ENCODE measurements at places on chromosomes 16 and 17.

GRCh38 chr17:44850612-44851011 is 2.9 kb downstream of the HIGD1B start:
- DNase-seq: no peak

GRCh38 chr17:79834565-79835469 is 4.4 kb downstream of the CBX4 start:
- DNase-seq: no peak

DNA sequence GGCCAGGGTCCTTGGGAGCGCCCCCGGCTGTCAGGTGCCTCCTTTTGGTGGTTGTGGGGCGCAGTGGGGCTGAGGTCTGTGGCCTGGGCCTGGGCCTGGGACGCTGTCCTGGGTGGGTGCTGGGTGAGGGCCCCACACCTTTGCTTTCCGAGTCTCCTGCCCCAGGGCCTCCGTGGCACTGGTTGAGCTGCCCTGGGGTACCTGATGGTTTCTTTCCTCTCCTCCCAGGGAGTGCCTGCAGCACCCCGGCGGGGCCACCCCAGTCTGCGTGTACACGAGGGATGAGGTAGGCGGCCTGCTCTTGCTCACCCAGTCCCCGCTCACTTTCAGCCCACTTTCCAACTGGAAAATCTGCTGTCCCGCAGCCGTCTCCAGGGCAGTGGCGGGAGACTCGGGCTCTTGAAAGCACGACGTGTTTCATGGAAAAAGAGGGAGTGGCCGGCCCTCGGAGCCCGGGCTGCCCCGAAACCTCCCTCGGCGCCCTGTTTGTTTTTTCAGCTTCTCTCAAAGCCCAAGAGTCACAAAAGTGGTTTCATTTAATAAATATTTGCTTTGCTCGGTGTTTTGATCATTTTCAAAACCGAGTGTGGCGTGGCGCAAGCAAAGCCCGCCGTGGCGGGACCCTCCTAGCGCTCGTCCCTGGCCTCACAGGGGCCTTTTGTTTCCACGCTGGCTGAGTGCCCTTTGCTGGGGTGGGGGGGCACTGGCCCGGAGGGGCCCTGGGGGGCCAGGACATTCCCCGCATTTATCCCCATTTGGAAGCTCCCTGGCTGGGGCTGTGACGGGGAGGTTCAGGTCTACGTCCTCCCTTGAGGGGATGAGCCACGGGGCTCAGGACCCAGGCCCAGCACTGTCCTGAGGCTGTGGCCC is 17.4 kb downstream of the ASPSCR1 start:
- no peak for DNase-seq

DNA sequence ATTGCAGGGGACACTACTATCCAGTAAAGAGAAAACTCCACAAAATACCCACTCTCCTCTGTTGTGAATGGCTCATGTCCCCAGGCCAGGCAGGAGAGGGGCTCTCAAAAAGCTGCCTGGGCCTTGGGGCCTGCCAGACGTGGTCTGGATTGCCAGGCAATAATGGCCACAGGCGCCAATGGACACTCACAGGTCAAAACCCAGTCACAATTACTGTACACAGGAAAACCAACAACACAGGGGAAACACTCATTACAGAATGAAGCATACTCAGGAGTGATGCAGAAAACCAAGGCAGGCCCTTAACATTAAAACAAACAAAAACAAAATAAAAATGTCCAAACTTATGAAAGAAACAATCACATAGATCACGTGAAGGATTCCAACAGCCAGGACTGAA is 35.1 kb upstream of the SREBF1 start:
- no peak for DNase-seq

- DNase-seq: no peak
Observed at GRCh38 chr16:85387731-85388295, 225.3 kb upstream of the GSE1 start.

Measured in right lobe of liver (tissue), 6 donors.